ENCODE measurements at places on chromosomes 5 and 9.

- no peak for DNase-seq
Measured at GRCh38 chr9:132288966-132289365, 65.8 kb downstream of the SETX start.

DNA sequence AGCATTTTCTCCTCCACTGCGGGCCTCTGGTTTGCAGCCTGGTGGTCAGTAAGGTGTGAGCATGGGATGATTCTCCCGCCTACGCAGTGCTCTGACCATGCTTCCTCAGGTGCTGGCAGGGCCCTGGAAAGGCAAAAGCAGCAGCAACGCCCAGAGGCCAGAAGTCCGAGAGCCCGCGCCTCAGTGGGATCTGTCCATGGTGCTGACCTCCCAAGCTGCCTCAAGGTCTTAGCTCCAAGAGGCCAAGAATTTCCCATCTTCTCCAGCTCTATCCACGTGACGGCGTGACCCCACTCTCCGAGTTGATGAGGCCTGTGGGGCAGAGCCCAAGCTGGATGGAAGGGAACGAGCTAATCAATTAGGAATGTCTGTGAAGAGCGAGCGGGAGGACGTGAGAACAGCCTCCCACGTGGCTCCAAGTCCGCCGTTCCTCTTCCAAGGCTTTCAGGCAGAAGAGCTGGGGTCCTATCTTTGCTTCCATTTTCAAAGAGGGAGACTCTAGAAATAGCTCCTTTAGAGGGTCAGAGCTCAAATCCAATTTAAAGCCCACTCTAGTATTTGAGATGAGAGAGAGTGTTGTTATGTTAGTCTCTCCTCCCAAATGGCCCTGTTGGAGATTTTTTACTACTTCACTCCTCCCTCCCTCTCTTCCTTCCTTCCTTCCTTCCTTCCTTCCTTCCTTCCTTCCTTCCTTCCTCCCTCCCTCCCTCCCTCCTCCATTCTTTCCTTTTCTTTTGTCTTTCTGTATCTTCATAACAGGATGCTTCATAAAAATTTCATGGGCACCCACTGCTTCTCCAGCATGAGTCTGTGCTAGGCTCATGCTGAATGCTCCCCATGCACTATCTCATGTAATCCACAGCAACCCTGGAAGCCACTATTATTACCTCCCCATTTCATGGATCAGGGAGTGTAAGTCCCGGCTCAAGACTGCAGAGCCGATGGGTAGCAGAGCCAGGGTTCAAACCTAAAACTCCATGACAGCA is 69.3 kb downstream of the OLFM1 start:
- no peak for DNase-seq

DNA sequence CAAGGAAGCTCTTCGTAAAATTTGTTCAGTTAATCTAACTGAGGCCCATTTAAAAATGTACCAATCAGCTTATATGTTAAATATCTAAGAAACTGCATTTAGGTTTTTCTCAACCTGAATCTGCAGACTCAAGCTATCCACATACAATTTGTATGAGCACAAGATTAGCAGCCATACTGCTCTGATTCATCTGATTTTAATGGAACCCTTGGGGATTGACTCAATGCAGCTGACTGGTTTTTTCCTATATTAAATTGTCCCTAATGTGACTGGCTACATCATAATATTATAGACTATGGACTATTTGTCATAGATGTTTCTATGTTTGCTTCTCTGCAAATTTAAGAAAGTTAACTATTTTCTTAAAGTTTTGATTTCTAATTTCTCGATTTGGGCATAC is 451.0 kb upstream of the TUSC1 start:
- no peak for DNase-seq

GRCh38 chr5:125837866-125838265 is 585.3 kb upstream of the GRAMD2B start:
- DNase-seq, result no peak

DNA sequence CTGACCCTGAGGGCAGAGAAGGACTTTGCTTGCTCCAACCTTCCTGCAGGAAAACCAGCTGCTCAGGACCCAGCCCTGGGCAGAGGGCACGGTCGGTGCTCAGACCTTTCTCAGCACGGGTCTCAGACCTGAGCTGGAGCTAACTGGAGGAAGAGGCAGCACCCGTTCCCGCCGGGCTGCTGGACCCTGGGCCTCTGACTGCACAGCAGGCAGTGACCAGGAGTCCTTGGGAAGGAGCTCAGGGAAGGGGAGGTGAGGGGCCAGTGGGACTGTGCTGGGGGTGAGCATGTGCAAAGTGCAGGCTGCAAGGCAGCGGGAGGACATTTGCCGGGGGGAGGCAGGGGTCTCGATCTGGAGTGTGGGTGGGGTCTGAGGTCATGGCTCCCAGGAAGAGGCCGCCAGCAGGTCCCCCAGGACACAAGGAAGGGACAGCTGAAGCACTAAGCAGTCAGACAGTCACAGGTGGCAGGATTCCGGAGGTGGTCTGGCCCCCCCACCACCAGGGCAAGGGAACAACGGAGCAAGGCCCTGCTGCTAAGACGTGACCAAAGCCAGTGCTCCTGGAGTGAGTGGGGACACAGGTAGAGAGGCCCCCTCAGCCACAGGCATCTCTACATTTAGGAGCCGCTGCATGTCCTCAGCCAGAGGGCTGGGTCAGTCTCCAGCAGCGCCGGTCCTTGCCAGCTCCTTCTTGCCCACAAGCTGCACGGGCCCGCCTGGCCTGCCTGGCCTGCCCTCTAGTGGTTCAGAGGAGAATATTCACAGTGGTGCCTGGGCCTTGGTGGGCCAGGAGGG is 4.8 kb upstream of the DPM2 start:
- peak; percentile 31 for DNase-seq

- DNase-seq, result no peak
Measured at GRCh38 chr5:469752-470483, 26.9 kb downstream of the EXOC3 start.

DNA sequence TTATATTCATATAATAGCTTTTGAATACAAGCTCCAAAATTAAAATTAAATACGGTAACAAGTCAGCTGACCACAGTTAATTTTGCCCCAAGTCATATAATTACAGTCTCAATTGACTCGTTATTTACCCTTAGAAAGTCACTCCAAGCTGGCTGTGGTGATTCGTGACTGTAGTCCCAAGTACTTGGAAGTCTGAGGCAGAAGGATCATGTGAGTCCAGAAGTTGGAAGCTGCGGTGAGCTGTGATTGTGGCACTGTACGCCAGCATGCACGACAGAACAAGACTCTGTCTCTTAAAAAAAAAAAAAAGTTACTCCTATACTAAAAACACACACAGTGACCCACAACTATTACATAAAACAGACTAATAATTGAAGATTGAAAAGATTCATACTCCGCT is 31.6 kb upstream of the DTWD2 start:
- no peak for DNase-seq

- no peak for DNase-seq
Measured at GRCh38 chr9:3549225-3549624, 23.4 kb upstream of the RFX3 start.

GRCh38 chr5:180974612-180975315 is 13.9 kb upstream of the BTNL3 start:
- no peak for DNase-seq
